Esophagus mucosa (tissue), 1 donor: ENCODE measurements at places on chromosomes 12 and 14. TPM values are rescaled to one million over a fixed set of nuclear protein-coding genes. Genes with fewer than 3 reads are reported as not detected.

GRCh38 chr12:113598815-113599406, 127.2 kb upstream of the LHX5 start:
- ATAC-seq = no peak

Gene TBX3
- total RNA-seq = 2.4 TPM

Gene RPL10L
- not detected for total RNA-seq

DNA sequence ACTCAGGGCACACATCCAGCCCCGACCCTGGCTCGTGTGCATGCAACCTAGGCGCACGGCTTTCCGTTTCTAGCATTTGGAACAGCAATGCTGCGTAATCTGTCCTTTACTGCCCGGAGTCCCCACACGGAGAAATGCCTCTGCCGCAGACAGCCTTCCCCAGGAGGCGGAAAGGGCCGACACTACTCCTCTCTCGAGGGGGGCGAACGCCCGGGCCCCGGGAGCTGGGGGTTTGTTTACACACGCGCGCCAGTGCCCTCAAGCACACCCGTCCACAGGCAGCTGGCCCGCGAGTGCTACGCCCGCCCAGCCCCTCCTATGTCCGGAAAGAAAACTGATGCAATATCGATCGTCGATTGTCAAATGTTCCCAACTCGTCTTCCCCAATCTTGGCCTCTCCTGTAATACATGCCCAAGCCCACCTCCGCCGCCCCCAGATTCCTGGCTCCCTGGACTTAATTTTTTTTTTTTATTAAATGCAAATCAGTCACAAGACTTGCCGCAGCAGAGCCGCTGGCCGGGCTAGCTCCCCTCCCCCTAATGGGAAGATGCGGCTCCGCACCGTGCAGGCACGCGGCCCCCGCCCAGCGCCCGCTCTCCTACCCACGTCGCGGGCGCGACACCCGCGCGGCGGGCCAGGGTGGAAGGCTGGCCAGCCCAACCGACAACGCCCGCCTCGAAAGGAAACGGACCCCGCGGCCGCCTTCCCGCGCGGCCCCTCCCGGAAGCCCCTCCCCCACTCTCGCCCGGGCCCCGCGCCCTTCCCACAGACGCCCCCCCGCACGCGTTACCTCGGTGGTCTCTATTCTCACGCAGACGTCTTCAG, 642 bp downstream of the SLC38A2 start:
- ATAC-seq = peak; percentile 51

Gene TOX4
- total RNA-seq = 70.6 TPM

DNA sequence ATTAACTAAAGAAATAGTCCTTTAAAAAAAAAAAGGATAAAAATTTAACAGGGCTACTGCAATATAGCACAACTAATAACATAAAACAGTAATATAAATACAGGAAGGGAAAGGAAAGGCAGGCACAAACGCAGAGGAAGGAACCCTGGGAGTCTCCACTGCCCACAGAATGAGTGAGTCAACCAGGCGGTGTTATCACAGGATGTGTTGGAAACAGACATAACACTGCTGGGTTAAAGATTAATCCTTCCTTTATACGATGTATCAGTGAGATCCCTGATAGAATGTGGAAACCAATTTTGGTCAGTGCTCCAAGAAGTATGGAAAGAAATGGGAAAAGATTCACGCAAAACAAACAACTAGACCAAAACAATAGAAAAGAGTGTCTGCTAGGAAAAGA, 47.9 kb downstream of the FGD6 start:
- peak; percentile 65 for ATAC-seq

Gene TBX5
- total RNA-seq = 0.48 TPM

GRCh38 chr14:65231286-65231980, 129.1 kb upstream of the MAX start:
- no peak for ATAC-seq

DNA sequence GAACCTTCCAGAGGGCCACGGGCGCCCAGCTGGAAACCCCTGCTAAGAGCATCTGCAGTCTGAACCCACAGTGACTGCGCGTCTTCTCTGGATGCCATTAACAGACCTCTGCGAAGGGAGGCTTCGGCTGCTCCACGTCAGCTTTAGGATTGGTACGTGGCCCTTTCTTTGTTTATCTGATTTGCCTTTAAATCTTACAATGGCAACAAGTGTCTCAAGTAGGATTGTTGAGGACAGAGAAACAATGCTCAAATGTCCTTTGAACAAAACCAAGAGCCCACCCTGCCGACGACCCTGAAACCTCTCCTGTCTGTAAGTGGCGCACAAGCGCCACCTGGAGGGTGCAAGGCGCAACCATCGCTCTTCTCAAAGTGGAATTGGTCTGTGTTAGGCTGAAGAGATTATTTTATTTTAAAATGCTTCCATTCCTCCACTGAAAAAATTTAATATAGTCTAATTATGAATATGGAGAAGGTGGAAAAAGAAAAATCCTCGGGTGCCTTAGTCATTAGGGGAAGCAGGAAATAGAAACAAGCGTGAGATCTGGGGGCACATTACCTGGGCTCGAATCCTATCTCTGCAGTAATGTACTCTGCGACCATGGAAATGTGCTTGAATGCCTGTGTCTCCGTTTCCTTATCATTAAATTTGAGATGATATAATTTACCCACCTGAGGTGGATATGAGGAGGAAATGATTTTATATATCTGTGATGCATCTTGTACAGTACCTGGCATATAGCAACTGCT, 82.6 kb upstream of the PTPRB start:
- ATAC-seq = peak; percentile 37

- ATAC-seq = peak; percentile 1
These were observed 25.8 kb downstream of the HIP1R start for GRCh38 chr12:122860854-122861586.

Gene BAZ1A
- 34.6 TPM for total RNA-seq

DNA sequence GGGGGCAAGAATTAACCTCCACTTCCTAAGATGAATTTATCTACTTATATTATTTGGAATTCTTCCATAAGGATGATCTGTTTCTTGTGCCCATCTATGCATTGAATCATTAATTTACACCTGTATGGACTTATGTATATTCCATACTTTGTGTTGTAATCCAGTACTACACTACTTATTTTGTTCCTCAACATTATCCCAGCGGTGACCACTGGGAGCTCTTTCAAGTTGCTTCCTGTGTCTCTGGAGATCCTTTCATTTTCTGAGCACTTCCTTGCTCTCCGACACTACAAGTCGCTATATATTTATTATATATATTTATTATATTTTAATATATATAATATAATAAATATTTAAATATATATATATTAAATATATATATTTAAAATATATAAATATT, 54.9 kb upstream of the SCN8A start:
- ATAC-seq = no peak

GRCh38 chr12:102407776-102408486, 72.4 kb downstream of the IGF1 start:
- ATAC-seq = no peak

- ATAC-seq = peak; percentile 73
These were observed 25.6 kb downstream of the RAP1B start for GRCh38 chr12:68636268-68636667.

- ATAC-seq = no peak
These were observed 1.2 kb downstream of the ACTR6 start for GRCh38 chr12:100201604-100202423.

DNA sequence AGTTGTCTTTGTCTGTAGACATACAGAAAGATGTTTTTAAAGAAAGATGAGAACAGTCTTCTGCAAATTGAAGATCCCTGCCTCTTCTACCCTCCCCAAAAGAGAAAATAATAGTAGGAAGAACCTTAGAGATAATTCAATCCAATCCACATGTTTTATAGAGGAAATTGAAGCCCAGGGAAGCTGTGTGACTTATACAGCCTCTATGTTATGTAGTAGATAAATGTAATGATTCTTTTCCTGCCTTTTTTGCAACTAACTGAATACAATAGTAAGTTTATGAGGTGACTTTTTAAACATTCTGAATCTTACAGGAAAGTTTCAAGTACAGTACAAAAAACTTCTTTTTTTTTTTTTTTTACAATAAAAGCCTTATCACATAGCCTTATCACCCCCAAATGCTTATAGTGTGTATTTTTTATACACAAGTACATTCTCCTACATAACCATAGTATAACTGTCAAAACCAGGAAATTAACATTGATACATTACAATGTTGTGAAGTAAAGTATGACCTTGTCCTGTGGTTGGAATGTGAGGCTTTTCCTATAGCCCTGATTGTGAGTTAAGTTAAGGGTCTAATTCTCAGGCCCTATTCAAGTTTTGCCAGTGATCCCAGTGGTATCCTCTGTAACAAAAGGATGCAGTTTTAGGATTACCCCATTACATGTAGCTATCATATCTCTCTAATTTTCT, 94.4 kb downstream of the FIGNL2 start:
- no peak for ATAC-seq

Gene MON2
- total RNA-seq = 30.9 TPM

- ATAC-seq = peak; percentile 82
These were observed 104.6 kb downstream of the SLC38A1 start for GRCh38 chr12:46164186-46164761.

Gene ARHGAP9
- total RNA-seq = 2.0 TPM

DNA sequence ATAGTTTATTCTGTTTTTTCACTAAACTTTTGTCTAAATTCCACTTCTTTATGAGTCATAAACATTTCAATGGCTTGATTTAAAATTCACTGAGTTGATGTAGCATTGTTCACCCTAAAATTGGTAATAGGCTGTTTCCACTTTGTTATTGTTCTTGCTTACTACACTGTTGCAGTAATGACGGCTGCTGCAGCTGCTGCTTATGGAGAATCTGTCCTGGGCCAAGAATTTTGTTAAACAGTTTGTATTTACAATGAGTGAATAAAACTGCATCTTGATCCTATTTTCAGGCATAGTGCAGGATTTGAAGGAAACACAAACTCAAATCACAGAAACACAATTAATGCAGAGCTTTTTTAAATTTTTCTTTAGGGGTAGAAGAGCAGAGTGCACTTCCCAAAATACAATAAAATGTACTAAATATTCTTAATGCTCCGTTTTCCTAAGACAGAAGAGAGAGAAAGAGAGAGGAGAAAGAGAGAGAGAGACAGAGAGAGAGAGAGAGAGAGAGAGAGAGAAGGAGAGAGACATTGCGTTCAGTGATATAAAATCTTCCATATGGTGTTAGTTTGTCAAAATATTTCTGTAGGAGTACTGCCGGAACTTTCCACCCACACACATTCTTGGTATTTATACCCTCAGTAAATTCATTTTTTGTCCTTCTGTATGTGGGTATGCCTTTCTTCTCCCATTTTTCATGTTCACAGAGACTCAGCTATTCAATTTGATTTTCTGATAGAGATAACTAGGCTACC, 266.4 kb downstream of the LRFN5 start:
- no peak for ATAC-seq

GRCh38 chr12:39627914-39628313, 8.3 kb upstream of the ABCD2 start:
- no peak for ATAC-seq

- ATAC-seq = no peak
These were observed 62.6 kb upstream of the ESRRB start for GRCh38 chr14:76313303-76313702.

Gene EIF4B
- 344 TPM for total RNA-seq

DNA sequence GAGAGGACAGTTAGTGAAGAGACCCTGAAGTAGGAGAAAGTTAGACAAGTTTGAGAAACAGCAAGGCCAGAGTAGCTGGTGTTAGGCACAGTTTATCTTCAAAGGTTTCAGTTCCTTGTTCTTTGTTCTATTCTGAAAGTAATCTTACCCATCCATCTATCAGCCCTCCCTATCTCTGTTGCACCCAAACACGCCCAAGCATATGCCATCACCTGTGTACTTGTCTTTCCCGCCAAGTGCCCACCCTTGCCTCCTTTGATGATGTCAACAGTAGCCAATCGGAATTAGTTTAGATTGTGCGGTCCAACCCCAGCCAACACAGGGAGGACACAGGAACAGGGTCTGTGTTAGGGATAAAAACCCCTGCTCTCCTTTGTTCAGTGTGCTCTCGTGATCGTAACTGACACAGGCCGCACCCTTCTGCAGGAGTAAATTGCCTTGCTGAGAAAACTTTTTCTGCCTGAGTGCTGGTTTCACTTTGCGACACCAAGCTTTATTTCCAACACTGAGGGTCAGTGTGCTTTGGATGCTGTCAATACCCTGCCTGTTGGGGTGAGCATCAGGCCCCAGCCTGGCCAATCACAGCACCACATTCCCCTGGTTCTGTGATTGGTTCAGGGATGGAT, 4.7 kb upstream of the TMEM229B start:
- ATAC-seq = no peak

DNA sequence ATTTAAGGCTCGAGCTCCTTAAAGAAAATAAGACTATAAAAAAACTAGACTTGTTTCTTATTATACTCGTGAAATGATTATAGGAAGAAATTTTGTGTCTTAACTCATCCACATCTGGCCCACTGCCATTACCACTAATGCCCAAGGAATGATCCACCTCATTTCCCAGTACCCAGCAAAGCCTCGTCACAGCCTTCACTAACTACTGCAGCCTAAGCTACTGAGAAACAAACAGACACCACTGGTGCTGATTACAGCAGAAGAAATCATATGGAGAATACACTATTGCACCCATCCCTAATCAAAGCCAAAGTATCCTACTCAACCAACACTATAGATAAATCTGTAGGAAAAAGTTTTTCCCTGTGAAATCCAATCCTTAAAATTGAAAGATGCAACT, 205.3 kb upstream of the NAV3 start:
- no peak for ATAC-seq

GRCh38 chr12:111842556-111843396, 748 bp downstream of the MAPKAPK5 start:
- peak; percentile 28 for ATAC-seq

DNA sequence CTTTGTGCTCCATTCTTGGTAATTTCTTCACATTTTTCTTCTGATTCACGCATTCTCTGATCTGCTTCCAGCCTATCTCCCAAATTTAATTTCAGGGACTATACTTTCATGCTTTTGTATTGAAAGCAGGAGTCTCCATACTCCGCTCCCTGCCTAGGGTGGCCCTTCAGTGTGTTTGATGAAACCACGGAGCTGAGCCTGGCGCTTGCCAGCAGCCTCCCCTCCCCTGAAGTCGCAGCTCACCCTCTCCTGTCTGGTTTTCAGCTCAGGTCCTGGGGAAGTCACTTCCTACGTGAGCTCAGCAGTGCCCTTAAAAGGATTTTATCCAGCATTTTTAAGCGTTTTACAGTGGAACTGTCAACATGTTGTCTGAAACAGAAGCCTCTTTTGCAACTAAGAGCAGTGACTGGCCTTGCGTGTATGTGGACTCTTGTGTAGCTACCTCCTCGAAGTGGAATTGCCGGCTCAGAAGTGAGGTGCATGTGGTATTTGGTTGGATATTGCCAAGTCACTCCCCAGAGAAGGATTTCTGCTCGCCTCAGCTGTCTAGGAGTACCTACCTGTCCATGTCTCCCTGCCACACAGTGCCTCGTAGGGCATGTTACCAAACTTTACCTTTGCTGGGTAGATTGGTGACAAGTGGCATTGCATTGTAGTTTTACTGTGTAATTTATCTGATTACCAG, 78.5 kb downstream of the TESC start:
- no peak for ATAC-seq

Gene PYGL
- total RNA-seq = 138 TPM

Gene BEGAIN
- total RNA-seq = 0.68 TPM

GRCh38 chr12:92769124-92769901, 66.5 kb downstream of the PLEKHG7 start:
- ATAC-seq = no peak
